ENCODE measurements at places on chromosomes 12 and 14. TPM values are rescaled to one million over a fixed set of nuclear protein-coding genes. Genes with fewer than 3 reads are reported as not detected.

DNA sequence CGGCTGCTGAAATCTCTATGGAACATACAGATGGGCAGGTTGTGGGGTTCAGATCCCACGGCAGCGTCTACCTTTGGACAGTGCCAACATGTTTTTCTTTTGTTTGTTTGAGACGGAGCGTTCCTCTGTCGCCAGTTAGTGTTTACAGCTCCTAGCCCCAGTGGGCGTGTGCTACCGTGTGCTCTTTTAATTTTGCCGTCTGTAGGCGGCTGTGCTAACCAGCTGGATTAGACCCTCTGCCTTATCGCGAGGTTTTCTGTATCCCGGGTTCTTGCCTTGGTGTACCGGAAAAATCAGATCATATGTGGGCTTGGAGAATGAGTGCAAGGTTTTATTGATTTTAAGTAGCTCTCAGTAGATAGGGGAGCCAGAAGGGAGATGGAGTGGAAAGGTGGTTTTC is 9.8 kb upstream of the GALNT6 start:
- peak; percentile 16 for DNase-seq

FAM90A1 gene
- 0.11 TPM for total RNA-seq

MYL2 gene
- not detected for total RNA-seq

GRCh38 chr14:100129161-100129589 is 30.3 kb downstream of the DEGS2 start:
- no peak for DNase-seq

- no peak for DNase-seq
Observed at GRCh38 chr12:31011746-31012566, 61.7 kb upstream of the DDX11 start.

- no peak for DNase-seq
Observed at GRCh38 chr12:1776170-1776921, 44.0 kb upstream of the LRTM2 start.

All from left colon (tissue), 2 donors.